ENCODE measurements at places on chromosomes 3 and 15. TPM values are rescaled to one million over a fixed set of nuclear protein-coding genes. Genes with fewer than 3 reads are reported as not detected.

CCNB2 gene
- total RNA-seq: 61.3 TPM

HRG gene
- not detected for total RNA-seq

DNA sequence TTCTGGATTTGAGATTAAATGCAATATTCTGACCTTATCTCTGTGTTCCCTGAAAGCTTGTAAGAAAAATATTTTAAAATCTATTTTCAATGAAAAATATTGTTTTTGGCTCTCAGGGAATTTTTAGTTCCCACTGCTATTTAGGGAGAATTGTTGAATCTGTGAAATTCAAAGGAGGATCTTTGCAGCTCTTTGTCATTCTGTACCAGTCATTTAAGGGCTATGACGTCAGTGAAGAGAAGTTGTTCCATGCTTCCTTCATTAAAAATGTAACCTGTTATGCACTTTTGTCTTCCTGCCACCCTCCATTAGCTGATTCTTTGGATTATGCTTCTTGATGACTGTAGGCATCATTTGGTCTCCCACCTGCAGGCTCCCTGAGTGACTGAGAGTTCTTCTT lies 427.8 kb upstream of the C2CD4B start:
- no peak for DNase-seq

DNA sequence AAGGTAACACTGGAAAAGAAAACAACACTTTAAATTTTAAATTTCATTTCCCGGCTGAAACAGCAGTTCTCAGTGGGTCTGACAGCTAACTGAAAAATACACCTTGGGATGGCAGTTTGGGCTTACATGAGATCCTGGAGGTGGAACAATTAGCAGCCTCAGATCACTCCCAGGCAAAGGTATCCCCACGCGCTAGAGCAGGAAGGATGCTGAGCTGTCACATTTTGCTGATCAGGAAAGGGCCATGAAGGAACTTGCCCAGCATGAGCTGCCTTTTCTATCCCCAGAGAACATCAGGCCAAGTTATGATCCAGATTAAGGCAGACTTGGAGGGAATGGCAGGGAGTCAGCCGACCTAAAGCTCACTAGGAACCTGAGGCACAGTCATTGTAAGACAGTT lies 204.8 kb upstream of the SLC2A2 start:
- peak; percentile 34 for DNase-seq

GRCh38 chr15:95910643-95911212 lies 419.8 kb upstream of the NR2F2 start:
- DNase-seq: no peak

DNA sequence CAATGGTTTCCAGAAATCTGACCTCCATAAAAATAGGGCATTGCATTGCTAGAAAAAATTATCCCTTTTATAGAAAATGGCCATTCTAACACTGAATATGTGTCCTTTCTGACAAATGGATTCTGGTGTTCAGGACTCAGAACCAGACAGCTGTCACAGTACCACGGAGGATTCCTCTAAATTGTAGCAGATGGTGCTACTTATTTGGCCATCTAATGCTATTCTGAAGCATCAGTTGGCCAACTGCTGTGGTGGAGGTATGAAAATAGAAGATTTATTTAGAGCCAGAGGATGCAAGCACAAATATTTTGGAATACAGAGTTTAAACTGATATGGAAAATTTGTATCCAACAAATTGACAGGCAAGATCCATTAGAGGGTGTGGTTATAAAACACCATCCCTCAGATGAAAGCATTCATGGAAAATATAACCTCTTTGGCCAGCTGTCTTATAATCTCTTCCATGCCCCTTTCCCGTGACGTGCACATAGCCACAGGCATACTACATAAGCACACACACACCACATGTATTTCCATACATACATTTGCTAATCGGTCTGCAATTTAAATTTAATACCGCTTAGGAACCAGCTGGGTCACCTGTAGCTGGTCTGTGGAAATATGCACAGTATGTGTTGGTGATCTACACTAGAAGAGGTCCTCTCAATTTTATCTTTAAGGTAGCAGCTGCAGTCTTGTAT lies 302.7 kb upstream of the KCNMB2 start:
- no peak for DNase-seq

CYP1A2 gene
- not detected for total RNA-seq

ACTC1 gene
- not detected for total RNA-seq

EFCC1 gene
- 12.1 TPM for total RNA-seq

Data from dermis blood vessel endothelial cell (primary cell).